ENCODE measurements at places on chromosomes 6 and 20.

DNA sequence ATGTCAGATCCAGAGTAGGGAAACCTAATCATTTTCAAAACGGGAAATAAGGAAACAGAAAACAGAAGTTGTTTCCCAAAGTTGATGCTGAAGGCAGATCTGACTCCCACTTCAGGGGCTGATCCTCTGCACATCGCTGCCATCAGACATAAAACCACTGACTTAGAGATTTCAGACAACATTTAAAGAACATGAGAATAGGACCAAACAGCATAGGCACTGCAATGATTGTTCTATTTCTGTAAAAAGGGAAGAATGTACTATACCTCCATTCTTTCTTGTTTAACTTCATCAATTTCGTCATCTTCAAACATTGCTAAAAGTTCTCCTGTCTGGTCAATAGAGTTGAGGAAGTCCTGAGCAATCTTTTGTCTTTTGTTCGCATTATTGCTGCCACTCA is 324.7 kb upstream of the RUNX2 start:
- DNase-seq: peak; percentile 71

DNA sequence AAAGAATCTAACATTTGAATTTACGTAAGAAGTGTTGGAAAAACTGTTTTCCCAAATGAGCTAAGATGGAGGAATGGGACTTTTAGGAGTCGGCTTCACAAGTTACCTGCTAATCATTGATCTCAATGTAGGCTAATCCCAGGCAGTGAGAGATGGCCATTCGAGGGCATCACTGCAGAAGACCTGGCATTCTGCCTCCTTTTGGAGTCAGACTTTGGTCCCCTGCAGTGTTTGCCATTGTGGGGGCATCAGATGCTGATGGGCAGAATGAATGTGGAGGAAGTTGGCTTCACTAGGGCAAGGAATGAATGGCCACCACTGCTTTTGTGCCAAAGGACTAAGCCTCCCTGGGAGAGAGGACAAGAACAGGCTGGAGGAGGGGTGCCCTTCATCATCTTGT is 55.7 kb upstream of the NKX2-2 start:
- no peak for DNase-seq

DNA sequence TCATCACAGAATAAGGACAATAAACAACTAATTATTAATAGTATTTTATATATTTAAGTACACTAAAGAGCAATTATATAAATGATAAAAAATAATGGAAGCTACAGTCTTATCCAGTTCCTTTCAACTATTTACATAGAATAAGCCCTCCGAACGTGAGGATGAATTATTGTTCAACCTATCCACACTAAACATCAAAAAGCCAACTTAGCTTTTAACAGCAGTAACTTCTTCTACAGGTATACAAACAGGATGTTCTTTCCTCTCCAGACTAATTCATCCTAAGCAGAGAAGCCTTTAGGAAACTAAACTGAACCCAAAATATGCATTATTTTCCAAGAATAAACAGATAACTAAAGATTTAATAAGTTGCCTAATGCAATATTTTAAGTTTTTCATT is 2.3 kb downstream of the FKBP5 start:
- no peak for DNase-seq

DNA sequence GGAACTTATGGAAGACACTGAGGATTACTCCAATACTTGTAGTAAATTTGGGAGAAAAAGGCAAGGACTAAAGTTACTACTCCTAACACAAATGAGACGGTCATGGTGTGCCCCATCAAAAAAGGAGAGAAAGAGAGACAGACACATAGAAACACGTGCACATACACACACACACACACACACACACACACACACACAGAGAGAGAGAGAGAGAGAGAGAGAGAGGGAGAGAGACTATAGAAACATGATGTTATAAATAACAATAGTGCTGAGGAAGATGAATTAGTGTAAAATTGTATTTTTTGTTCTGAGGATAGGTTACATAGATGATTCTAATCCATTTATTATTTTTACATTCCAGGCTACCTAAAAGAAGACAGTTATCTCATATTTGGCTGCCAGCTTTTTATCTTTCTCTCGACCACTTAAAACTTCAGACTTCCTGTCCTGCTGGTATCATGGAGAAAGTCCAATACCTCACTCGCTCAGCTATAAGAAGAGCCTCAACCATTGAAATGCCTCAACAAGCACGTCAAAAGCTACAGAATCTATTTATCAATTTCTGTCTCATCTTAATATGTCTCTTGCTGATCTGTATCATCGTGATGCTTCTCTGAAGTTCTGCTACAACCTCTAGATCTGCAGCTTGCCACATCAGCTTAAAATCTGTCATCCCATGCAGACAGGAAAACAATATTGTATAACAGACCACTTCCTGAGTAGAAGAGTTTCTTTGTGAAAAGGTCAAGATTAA is 10.5 kb downstream of the PLN start:
- DNase-seq: no peak

DNA sequence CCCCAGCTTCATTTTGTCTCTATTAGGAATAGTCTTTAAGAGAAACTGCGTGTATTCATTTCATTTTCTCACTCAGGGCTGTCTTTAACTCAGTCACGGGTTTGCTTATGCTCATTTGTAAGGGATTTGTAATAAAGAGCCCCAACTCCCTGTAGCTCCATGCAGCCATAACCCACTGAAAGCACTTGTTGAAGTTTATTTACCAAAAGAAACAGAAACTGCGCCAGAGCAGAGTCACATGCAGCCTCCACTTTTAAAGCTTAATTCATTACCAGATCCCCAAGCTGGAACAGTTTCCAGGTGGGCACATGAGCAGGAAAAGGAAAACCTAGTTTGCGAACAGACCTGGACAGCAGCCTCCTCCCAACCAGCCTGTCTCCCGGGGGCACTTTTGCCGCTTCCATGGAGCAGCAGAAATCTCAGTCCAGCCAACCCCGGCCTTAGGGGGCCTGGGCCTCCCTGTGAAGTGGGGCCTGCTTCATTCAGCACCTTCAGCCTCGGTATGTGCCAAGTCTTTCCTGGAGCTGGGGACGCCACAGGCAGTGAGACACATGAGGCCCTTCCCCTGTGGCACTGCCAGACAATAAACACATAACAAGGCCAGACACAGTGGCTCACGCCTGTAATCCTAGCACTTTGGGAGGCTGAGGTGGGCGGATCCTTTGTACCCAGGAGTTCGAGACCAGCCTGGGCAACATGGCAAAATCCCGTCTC is 4.5 kb downstream of the BCAS4 start:
- no peak for DNase-seq

DNA sequence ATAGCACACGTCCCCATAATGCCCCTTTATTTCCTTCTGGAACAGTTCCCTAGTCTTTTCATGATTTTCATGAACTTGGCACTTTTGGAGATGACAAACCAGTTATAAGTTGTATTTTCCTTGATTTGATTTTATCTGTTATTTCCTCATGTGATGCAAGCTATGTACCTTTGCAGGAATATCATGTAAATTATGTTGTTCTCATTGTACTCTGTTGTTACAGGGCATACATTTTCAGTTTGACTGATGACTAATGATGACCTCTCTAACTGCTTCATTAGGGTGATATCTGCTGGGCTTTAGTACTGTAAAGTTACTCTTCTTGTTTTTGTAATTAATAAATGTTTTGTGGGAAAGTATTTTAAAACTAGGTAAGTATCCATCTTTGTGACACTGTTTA is 147.3 kb downstream of the ZFAND3 start:
- DNase-seq: no peak

Data from inflammatory macrophage treated with lipopolysaccharide for 1 hour (primary cell).